ENCODE measurements at places on chromosomes 5 and 9.

GRCh38 chr9:37342895-37343294 lies 79.6 kb upstream of the GRHPR start:
- DNase-seq, result no peak

DNA sequence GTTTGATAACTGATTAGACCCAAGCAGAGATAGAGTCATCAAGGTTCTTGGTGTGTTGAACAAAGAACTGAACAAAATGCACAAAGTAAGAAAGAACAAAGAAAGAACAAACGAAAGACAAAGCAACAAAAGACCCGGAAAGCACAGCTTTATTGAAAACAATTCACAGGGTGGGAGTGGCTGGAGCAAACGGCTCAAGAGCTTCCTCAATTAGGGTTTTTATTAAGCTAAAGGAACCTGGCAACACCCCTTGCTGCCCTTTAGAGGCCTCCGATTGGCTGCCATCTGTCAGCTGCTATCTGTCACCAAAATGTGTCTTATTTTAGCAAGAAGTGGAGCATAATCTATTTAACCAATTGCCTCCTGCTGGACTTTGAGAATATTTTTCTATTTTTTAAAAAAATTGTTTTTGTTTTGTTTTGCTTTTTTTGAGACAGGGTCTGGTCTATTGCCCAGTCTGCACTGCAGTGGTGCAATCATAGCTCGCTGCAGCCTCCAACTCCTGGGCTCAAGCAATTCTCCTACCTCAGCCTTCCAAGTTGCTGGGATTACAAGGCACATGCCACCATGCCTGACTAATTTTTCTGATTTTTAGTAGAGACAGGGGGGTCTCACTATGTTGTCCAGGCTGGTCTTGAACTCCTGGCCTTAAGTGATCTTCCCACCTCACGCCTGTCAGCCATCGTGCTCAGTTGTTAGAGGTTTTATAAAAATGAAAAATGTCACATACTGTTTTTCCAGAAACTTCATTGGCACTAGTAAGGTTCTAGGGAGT lies 7.7 kb upstream of the ABO start:
- no peak for DNase-seq

DNA sequence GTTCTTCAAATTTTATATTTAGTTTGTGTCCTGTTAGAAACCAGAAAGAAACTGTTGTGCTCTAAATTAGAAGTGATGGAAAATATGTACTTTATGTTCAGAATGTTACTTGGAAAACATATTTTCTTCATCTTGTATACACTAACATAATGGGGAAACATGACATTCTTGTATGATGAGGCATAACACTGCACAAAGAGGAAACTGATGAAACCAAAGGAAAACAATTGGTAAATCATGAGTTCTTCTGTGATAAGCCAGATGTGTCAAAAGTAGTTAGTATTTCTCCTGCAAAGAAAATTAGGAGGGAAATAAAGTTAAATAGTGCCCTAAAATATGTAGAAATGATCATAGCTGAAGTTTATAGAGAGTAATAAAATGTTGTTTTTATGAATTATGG lies 111.1 kb upstream of the FBN2 start:
- no peak for DNase-seq

GRCh38 chr5:35717718-35718117 lies 100.1 kb downstream of the SPEF2 start:
- no peak for DNase-seq

GRCh38 chr9:77533671-77534070 lies 114.5 kb downstream of the GNA14 start:
- no peak for DNase-seq

DNA sequence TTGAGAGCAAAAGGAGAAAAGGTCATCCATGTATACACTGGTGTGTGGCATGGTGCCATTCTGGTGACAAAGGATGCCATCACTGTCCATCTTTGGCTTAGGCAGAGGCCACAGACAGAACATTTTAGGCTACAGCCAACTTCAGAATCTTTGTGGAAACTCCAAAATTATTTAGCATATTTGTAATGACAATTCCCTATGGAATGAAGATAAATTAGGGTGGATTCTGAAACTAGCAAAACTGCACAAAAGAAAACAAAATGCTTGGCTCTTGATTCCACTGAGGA lies 92.5 kb downstream of the FBXW11 start:
- DNase-seq, result no peak

DNA sequence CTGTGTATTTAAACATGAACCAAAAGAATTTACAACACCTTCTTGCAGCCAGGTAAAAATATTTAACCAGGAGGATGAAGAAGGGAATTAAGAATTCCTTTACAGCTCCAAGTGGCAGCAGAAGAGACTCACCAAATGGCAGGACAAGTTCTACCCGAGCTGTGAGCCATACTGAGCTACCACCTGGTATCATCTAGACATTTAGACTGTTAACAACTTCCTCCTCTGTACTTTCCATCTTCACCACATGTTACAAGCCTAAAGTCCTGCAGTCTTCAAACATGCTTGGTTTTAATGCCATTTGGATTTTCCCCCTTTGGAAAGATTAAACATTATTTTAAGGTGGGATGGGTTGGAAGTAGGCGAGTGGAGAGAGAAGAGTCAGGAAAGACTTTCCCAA lies 190.2 kb downstream of the TRPM6 start:
- no peak for DNase-seq

DNA sequence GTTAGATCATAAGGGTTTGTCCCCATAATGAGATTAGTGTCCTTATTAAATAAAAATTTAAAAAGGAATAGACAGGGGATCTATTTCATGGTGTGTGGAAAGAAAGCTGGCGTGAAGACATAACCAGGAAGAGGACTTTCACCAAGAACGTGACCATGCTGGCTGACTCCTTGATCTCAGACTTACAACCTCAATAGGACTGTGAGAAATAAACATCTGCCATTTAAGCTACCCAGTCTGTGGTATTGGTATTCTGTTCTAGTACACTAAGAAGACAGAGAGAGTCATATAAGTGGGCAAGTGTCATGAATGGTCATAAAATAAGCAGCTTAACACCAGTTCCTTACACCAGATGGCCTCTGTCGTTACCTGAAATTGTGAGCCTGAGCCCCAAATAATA lies 259.4 kb upstream of the CCNG1 start:
- DNase-seq, result no peak

DNA sequence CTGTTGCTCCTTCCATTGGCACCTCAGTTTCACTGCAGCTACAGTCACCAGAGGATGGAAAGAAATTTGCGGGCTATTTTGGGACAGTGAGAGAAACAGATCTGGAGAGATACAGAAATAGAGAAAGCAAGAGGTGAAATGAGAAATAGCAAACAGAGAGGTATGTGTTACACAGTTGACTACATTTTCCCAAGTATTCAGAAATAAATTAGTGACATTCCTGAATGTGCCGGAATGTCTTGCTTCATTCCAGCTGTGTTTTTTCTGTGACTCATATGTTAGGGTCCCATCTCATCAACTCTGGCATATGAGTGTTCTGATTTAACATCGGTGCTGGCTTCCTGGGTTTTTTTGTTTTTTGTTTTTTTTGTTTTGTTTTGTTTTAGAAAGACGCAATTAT lies 63.8 kb upstream of the ZNF462 start:
- peak; percentile 90 for DNase-seq

DNA sequence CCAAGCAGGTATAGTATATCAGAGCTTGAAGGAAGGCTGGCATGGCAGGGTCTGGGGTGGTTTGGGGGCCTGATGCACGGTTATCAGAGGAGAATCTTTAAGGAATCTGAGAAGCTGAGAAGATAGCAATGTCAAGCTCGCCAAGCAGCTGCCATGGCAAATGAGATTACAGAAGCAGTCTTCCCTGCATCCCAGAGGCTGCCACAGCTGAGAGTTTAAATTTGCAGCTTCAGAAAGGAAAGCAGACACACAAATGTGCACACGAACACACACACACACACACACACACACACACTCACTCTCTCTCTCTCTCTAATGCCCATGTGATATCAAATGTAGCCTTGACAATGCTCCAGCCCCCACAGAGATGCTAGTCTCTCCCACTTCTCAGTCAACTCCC lies 79.0 kb upstream of the TNC start:
- no peak for DNase-seq

DNA sequence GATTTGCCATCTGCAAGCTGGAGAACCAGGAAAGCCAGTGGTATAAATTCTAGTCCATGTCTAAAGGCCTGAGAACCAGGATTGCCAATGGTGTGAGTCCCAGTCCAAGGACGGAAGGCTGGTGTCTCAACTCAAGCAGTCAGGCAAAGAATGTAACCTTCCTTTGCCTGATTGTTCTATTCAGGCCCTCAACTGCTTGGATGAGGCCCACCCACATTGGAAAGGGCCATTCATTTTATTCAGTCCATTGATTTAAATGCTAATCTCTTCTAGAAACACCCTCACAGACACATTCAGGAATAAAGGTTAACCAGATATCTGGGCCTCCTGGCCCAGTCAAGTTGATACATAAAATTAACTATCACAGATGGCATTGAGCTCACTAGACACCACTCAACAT lies 427.8 kb downstream of the ZNF608 start:
- no peak for DNase-seq

DNA sequence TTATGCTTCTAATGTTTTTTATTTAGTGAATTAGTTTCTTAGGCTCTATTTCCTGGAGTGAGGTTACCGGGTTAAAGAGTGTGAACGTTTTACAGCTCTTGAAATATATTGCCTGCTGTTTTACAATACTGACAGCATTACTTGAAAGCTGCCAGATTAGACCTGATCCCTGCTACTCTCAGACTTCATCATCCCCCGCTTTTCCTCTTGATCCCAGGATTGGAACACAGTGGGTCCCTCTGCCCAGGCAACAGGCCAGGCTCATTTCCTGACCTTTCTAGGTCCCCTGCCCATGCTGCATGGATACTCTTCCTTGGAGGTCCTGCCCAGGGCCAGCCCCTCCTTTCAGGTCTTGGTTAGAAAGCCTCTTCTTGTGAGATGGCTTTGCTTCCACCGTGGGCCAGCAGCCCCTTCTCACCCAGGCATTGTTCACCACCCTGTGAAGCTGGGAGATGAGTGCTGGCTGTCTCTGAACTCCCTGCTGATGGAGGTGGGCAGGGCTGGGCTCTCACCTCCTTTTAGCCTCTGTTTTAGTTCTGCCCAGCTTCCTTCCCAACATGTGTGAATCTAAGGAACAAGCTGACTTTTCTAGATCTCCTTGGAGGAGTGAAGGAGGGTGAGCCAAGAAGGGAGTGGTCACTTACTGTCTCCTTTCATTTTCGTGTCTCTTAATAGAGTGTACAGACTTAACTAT lies 15.5 kb upstream of the FAM120AOS start:
- DNase-seq, result no peak

DNA sequence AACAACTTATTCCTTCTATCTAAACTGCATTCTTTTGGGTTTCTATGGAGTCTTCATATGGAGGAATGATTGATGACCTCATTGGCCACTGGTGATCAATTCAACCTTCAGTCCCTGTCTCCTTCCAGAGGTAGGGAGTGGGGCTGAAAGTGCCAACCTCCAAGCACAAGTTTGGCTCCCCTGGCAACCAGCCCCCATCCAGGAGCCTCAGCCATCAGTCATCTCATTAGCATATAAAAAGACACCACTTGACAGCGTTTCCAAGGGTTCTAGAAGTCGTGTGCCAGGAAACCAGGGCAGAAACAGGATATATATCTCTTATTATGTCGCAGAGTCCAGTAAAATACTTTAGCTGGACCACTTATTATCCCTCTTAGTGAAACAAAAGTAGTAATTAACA lies 9.8 kb downstream of the SLC31A2 start:
- DNase-seq, result no peak

DNA sequence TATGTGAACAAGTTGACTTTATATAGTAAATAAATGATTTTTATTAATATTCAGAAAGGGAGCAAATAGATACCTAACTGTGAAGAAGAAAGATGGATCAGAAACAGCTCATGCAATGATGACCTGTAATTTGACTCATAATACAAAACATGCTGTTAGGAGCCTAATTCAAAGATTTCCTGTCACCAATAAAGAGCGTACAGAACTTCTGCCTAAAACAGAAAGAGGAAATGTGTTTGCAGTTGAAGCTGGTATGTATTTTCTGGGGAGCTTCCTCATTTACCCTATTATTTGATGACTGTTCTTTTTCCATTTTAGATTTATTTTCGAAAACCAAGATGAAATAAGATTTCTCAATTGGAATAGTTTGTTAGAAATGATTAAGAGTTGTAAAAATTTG lies 11.4 kb downstream of the YTHDC2 start:
- DNase-seq, result peak; percentile 19

GRCh38 chr5:139733698-139734538 lies 61.7 kb upstream of the PSD2 start:
- no peak for DNase-seq

GRCh38 chr9:132041798-132042197 lies 37.9 kb downstream of the MED27 start:
- DNase-seq, result no peak

GRCh38 chr9:95090023-95090791 lies 227.3 kb downstream of the FANCC start:
- peak; percentile 38 for DNase-seq

DNA sequence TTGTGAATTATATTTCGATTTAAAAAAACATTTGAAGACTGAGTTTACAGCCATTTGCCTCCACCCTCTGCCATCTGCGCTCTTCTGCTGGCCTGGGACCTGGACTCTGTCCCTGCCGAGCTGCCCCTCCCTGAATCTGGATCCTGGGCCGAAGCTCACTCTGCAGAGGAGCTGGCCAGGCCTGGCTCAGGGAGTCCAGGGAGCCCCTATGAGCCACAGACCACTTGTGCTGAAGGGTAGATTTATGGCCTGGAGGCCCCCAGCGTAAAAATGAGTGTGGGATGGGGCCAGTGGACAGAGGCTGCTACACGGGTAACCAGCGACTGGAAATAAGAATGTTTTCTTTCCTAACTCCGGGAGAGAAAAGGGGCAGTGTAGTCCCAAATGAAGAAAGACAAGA lies 129.8 kb downstream of the FGF18 start:
- DNase-seq, result no peak

DNA sequence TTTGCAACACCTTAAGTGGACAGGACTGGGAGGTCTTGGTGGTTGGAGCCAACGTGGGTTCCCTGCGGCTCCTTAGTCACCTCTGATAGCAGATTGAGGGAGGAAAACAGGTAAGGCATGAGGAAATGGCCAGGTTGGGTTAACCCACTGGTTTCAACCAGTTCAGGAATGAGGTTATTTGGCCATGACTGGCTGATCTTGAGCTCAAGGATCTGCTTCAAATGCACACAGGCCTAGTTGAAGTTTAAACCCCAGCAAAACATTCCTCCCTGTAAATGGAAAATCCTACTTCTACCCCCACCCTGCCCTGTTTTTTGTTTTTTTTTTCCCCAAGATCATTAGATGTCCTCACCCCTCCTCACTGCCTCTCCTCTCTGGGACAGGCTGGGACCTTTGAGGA lies 3.2 kb upstream of the NUP214 start:
- peak; percentile 32 for DNase-seq

GRCh38 chr5:157574456-157575380 lies 857 bp downstream of the ADAM19 start:
- no peak for DNase-seq

GRCh38 chr9:13608451-13608850 lies 329.0 kb upstream of the MPDZ start:
- no peak for DNase-seq

- no peak for DNase-seq
Measured at GRCh38 chr5:159338118-159338517, 7.8 kb upstream of the IL12B start.
